Glutamatergic neuron (in vitro differentiated cells): ENCODE measurements at places on chromosomes 5 and 9. TPM values are rescaled to one million over a fixed set of nuclear protein-coding genes. Genes with fewer than 3 reads are reported as not detected.

Gene GABRA1
- not detected for total RNA-seq

Gene HK3
- not detected for total RNA-seq

Gene OMD
- total RNA-seq: not detected

Gene PRRT1B
- total RNA-seq: not detected

Gene TLX3
- 161 TPM for total RNA-seq

Gene WNK2
- 336 TPM for total RNA-seq

Gene ATG10
- 12.1 TPM for total RNA-seq

Gene MSX2
- not detected for total RNA-seq

Gene C5orf46
- not detected for total RNA-seq

Gene MYMK
- total RNA-seq: not detected
